ENCODE measurements at places on chromosomes 12 and 14.

DNA sequence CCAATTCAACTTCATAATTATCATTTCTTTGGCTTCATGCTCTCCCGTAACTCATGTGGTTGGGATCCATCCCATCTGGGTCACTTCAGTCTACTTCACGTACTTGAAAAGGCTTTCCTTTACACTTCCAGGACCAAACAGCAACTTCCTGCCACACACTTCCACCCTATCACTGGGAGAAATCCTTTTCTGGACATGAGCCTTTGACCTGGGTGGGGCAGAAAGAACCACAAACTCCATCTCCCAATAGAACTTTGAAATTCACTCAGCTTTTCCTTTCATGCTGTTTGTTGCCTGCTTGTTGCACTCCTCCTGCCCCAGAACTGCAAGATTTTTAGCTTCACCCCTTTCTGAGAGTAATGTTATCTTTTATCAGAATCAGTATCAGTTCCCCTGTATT is 18.4 kb upstream of the GALNT16 start:
- DNase-seq, result no peak

GRCh38 chr12:68842123-68842522 is 34.1 kb downstream of the MDM2 start:
- DNase-seq, result no peak

GRCh38 chr12:122283680-122284079 is 17.4 kb upstream of the VPS33A start:
- DNase-seq, result no peak

DNA sequence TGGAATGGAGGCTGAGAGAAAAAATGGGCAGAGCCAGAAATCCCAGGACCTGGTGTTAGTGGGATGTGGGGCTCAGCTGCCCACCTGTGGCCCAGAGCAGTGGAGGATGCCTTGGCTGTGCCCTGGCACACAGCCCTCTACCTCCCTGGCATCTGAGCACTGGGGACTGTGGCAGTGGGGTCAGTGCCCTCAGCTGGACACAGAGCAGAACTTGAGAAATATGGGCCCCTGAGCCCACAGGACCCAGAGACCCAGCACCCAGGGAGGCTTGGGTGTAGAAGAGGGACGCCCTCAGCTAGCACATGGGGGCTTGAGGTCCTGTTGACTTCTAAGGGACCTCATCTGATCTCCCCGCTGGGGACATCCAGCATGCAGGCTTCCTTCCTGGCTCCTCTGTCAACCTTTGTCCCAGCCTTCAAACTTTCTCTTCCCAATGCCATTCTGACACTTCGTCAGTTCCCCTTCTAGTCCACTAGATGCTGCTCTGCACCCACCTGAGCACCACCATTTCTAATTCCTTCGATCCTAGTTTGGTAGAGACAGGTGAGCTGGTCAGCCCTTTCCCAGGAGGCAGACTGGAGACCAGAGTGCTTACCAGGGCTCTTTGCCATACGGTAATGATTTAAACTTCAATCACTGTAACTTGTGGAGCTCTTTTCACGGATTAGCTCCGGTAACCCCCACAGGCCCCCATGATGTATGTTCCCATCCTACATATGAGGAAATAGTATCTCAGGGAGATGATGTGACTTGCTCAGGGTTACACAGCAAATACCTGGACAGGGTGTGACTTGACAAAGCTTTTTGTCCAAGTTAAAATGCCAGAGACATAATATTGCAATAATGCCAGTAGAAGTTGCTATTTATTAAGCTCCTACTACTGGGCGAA is 143.7 kb downstream of the ASCL4 start:
- no peak for DNase-seq

- no peak for DNase-seq
These were observed 986 bp downstream of the TSSK4 start for GRCh38 chr14:24206260-24207103.

DNA sequence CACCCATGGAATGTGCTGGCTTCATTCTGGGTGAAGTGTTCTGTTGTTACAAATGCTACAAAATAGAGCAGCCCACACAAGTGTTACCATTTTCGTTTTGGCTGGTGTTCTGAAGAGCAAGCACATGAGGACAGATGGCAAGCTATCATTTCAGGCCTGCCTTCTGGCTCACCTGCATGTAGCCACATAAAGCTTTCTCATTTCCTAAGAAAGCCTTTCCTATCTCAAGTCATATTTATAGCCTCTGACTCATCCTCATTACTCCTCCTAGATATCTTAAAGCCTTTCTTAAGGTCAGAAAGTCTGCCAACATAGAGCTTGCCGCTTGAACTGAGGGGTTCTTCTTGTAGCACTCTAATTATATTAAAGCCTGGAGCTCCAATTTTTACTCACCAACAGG is 89.0 kb downstream of the PTPRR start:
- DNase-seq, result no peak

DNA sequence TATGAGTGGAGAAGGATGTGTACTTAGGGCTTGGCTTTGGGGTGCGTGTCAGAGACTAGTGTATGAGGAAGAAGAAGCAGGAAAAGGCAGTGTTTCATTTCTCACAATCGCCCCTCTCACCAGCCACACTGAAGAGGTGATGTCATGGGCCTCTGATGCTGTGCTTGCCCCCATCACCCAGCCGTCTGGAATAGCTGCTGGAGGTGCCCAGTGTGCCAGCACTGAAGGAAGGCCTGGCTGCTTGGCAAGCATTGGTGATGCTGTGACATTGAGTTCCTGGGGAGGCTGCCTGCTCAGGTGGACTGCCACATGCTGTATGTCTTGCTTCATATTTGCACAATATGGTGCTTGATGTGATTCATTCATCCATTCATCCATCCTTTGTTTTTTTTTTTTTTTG is 56.2 kb downstream of the CRADD start:
- DNase-seq, result no peak

DNA sequence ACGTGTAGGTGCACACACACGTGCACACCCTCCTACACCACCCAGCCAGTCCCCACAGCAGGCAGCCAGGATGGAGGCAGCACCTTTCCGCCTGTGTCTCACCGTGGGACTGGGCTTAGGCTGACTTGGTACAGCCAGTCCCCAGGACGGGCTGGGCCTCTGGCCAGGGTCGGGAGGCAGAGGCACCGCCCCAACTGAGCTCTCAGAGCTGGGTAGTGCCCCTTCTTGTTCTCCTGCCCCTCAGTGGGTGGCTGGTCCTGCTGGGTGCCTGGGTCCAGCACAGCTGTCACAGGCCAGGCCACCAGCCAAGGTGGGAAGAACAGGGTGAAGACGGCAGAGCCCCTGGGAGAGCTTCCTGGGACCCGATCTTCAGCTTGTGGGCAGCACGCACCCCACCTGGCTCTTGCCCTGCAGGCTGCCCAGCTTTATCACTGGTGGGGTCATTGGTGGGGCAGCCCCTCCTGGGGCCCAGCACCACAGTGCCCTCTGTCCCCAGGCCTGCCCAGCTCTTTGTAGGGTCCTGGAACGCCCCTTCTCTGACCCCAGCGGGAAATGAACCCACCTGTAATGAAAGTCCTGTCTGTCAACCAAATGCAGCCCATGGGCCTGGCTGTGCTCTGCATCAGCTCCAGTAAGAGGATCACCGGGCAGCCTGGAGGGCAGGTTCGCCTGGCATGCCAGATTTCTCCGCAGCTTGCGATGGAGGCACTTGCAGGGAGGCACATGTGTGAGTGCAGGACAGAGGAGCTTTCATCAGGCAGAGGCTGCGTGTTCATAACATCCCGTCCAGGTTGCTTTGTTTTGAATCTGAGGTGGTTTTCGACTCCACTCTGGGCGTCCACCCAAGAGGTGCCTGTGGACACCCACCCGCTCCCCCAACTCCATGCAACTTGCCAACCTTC is 14.7 kb downstream of the CDCA4 start:
- DNase-seq, result no peak

DNA sequence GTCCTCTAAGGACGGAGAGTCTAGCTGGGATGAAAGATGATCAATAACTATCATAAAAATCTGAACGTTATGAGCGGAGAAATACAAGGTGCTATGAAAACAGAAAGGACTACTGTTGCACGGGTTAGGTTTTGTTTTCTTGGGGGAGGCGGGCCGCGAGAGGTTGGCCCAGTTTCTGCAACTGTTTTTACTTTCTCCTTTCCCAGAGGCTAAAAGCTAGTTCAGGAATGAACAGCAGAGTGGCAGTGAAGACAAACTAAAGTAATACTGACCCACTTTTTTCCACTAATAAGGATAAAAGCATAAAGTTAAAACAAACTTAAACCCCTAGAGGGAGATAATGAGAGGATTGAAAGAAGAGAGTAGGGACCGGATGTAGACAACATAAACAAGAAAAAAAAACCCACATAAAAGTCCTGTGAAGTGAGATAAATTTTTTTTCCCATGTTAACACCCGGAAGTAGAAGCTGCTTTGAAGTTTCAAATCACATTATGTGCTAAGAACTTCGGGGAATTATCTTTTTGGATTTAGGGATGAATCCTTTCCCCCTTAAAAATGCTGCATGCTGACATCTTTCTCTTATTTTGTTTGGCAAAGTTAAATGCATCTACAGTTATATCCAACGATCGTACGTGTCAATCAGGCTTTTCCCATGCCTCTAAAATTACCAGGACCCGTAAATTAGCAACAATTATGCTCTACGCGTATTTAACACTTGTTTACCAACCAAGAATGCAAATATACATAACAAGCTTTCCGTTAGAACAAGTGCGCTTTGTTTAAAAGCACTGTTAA is 1.0 kb upstream of the CDK17 start:
- DNase-seq, result no peak

DNA sequence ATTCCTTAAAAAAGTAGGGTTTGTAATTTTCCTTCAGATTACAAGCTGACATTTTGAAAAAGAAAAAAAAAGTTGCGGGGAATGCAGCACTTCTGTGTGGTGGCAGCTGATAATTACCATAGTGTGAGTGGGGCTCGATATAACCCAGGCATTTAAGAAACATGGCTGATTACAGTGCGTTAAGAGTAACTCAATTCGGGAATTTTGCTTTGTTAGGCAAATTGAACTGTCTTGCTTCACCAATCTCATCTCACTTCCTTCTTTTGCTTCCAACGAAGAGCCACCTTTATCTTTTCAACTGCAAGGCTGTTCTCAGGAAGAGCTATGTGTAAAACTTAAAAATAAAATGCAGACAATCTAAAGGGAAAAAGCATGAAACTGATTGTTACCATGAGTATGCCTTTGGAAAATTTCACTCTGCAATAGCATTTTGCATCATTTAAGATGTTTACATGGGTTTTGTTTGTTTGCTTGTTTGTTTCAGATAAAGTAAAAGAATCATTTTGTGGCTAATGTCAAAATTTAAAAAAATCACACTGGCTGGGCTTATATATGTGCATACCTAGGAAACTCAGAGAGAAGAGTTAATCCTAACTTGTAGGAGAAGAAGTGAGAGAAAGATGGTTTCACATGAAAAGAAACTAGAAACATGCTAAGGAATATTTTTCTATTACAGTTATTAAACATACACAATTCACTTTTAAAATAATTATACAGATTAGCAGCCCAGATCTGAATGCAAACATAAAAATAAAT is 295.9 kb upstream of the ATP2B1 start:
- DNase-seq, result no peak

DNA sequence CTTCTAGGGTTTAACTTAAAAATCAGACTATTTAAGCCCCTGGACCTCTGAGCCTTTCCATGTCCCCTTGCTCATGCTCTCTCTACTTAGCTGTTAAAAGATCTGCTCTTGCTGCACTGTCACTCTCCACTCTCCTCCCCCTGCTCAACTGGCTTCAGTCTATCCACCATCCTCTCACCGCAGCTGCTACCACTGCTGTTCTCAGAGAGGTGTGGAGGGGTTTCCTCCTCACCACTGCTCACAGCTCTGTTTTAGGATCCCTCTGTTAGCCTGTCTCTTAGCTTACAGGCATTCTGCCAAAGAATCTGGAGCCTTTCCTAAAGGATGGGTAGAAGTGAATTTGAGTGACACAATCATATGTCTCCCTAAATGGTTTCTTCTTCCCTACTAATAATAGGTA is 43.7 kb upstream of the ATP2B1 start:
- DNase-seq, result no peak

GRCh38 chr12:132329036-132329719 is at the start of gene GALNT9:
Gene GALNT9 (minus strand): TSS chr12:132329589. CDS start chr12:132329203, 386 bp downstream.
- no peak for DNase-seq

DNA sequence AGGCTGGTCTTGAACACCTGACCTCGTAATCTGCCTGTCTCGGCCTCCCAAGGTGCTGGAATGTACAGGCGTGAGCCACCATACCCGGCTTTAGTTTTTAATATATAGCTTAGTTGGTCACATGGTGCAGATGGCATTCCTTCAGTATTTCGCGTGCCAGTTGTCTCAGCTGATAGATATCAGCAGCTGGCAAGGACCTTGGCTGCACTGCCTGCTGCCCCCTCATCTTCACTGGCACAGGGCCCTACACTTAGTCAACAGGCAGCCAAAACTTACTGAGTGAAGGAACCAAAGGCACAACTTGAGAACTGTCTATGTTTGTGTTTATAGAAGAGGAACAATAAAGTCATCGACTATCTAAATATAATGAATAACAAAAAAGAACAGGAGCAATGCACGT is 31.0 kb downstream of the EID3 start:
- DNase-seq, result no peak

- DNase-seq, result no peak
These were observed 85.7 kb downstream of the AKAP6 start for GRCh38 chr14:32414808-32415255.

GRCh38 chr12:82675246-82675645 is 11.5 kb upstream of the TMTC2 start:
- no peak for DNase-seq

- no peak for DNase-seq
These were observed 255.9 kb upstream of the ARID2 start for GRCh38 chr12:45473636-45474035.

- DNase-seq, result no peak
These were observed 51.4 kb downstream of the VCPKMT start for GRCh38 chr14:50064993-50065392.

DNA sequence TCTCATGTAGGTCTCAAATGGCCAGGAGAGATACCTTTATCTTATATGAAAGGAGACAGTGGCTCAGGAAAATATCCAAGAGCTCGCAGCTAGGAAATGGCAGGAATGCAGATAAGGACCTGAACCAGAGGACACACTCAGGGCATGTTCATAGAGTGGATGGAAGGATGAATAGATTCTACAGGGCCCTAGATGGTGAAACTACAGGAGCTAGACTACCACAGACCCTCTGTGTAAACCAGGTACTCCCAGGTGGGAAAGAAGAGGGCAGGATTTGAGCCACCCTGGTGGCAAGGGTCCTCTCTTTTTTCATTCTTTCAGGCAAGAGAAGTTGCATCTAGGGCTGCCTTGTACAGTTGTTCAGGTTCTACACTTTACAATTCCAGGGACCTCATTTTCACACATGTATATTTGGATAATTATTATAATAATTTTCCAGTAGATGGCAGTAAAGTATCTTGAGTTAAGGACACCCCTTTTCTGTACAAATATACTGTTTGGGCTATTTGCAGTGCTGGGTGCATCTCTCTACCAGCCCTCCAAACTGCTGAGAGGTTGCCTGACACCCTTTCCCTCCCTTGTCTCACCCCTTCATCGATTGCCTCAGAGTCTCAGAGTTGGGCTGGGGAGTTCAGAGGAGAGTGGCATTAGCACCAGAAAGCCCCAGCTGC is 10.5 kb upstream of the ZDHHC22 start:
- DNase-seq, result no peak

- no peak for DNase-seq
These were observed 64.8 kb upstream of the BEGAIN start for GRCh38 chr14:100651999-100652508.

All from tibial artery (tissue), 4 donors.